A549 treated with RU486 at 1 μM for 4 hours (cell line): ENCODE measurements at places on chromosomes 4 and X. TPM values are rescaled to one million over a fixed set of nuclear protein-coding genes. Genes with fewer than 3 reads are reported as not detected.

Gene ZFP42
- 0.06 TPM in 1 of 5 replicates, not detected in the others for total RNA-seq

Gene CT55
- not detected in 5 replicates for total RNA-seq

Gene CDKL2
- total RNA-seq = 0.34 to 0.93 TPM (median 0.71 TPM) in 5 replicates

Gene TMPRSS11A
- not detected in 5 replicates for total RNA-seq

Gene MAGEC1
- total RNA-seq = 0.02 to 0.09 TPM (median 0.04 TPM) in 3 of 5 replicates, not detected in the others

Gene DMRTC1
- total RNA-seq = not detected in 5 replicates

Gene ABCG2
- 18.4 to 22.9 TPM (median 22.2 TPM) in 5 replicates for total RNA-seq

Gene NR0B1
- 23.6 to 46.2 TPM (median 36.4 TPM) in 5 replicates for total RNA-seq

Gene PITX2
- 1.1 to 1.6 TPM (median 1.3 TPM) in 5 replicates for total RNA-seq

Gene ADH1C
- total RNA-seq = 0.35 TPM in 1 of 5 replicates, not detected in the others

Gene FAM9B
- not detected in 5 replicates for total RNA-seq

Gene SHISA3
- 0.05 TPM in 1 of 5 replicates, not detected in the others for total RNA-seq

Gene NRK
- total RNA-seq = not detected in 5 replicates

Gene CCSER1
- not detected in 5 replicates for total RNA-seq

Gene NUP62CL
- 14.1 to 22.2 TPM (median 17.0 TPM) in 5 replicates for total RNA-seq

Gene NAP1L2
- total RNA-seq = 0.86 to 1.4 TPM (median 1.2 TPM) in 5 replicates

Gene FGF2
- total RNA-seq = 36.3 to 64.1 TPM (median 51.6 TPM) in 5 replicates

Gene TMPRSS11D
- total RNA-seq = not detected in 5 replicates

Gene SLITRK4
- not detected in 5 replicates for total RNA-seq
